ENCODE measurements at places on chromosomes 13 and 19.

DNA sequence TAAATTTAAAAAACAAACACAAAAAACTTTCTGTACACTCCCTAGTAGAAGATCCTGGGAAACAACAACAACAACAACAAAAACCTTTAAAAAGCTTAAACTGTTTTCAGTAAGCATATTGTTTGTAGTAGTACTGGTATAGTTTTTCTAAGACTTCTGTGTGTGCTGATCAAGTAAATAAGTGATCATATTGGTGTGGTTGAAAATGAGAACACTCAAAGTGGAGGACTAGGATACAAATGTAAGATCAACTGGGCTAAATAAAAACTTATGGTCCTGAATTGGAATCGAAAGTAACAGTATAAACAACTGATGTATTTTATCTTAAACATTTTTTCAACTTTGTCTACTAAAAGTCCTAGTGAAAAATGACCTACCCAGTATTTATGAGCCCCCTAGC is 135.5 kb downstream of the FOXO1 start:
- no peak for DNase-seq

DNA sequence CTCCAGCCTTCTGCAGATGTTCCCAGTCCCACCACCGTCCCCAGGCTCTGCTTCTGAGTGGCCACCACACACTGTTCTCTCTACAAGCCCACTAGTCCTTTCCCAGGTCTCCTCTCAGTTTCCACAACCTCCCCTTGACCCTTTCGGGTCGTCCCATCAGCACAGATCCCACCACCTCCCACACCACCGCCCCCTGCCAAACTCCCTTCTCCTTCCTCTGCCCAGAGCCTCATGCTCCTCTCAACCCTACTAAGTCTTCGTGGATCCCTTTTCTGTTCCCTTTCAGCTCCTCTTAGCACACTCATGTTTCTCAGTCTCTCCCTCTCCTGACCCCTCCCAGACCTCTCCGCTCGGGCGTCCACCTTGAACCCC is 1.9 kb downstream of the NAPA start:
- DNase-seq: no peak

DNA sequence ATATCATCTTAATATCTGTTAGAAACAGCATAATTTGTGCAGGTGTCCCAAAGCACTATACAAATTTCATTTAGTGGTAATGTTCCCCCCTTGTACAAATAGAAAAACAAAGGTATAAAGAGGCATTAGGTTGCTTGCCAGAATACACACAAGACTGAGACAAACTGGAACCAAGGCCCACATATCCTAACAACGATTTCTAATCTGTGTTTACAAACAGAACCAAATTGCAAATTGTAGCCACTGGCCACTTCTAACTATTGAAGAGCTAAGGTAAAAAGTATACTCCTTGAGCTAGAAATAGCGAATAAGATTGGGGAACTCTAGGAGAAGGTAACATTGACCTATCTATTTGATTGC is 526.1 kb downstream of the KLF12 start:
- no peak for DNase-seq

DNA sequence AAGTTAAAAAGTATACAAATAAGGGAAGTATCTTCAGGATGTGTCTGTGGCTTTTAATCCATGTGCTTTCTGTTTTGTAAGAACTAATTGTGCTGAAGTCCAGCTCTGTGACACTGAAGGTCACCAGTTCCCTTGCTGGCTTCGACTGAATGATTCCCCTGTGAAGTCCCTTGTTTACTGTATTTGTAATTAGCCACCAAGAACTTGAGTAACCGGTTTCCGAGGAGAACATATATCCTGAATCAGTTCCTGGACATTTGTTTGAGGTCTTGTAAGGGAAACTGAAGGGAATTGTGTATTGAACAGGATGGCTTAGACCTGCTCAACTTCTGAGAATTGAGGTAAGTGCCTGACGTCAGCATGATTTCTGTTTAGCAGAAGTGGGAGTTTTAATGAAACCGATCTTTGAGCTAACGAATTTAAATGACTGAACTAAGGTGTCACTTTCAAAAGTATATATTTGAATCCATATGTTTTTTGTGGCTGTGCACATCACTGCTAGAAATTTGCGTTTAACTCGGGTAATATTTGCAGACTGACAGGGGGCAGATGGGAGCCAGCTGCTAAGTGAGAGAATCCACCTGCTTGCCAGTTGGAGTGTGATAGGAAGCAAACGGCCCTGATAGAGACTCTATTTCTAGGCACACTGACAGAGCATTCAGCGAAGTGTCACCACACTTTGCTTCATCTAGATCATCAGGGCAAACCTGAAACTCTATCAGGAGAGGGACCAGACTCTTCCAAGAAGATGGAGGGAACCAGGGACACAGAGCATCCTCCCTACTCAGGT is 530.0 kb downstream of the RFC3 start:
- DNase-seq: no peak

- DNase-seq: no peak
These were observed 6.8 kb downstream of the NAPA start for GRCh38 chr19:47507924-47508553.

- no peak for DNase-seq
These were observed 73.3 kb upstream of the ATXN8OS start for GRCh38 chr13:70034286-70034685.

GRCh38 chr13:31276421-31276820 is 76.6 kb downstream of the B3GLCT start:
- DNase-seq: no peak

GRCh38 chr19:35644987-35645679 is 3.0 kb upstream of the COX6B1 start:
- DNase-seq: peak; percentile 47
